ENCODE measurements at places on chromosomes 11 and 22.

- peak; percentile 85 for DNase-seq
Measured at GRCh38 chr11:45662665-45663485, 2.5 kb downstream of the CHST1 start.

DNA sequence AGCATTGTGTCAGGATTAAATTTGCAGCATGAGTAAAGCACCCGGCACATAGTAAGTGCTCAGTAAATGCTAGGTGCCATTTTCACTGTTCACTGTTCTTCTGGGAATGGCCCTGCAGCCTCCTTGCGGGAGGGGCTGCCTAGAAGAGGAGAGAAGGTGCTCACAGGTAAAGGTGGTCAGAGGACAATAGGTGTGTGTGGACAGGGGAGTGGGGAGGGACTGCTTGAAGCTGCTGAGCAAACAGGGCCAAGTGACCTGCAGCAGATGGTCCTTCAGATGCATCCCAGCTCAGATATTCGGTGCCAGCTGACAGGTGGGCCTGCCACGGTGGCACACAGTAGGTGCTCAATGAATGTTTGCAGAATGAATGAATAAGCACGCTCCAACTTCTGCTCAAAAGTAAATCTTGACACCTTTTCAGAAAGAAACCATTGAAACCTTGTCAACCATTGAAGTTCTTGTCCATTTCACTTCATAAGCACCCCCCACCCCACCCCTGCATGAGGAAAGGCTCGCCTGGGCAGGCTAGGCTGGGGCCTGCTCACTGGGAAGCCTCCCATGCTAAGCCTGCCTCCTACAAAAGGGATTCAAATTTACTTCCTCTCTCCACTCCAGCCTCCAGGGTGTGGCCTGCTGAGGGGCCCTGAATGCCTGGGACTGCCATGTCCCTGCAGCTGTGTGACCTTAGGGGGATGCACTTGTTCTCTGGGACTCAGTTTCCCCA lies 1.6 kb downstream of the KIAA0930 start:
- no peak for DNase-seq

- no peak for DNase-seq
Measured at GRCh38 chr11:113519989-113520613, 44.9 kb upstream of the DRD2 start.

- no peak for DNase-seq
Measured at GRCh38 chr11:114121804-114122504, 62.4 kb downstream of the ZBTB16 start.

DNA sequence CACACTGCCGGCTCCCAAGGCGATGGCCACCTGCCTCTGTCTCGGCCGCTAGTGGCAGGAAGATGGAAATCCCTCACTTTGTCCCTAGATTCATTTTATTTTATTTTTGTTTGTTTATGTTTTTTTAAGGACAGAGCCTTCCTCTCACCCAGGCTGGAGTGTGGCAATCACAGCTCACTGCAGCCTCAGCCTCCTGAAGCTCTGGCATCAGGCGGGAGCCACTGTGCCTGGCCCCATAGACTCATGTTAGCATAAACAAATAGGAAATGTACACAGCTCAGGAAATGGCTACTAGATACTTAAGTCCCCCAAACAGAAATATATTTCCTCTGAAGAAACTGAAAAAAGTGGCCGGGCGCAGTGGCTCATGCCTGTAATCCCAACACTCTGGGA lies 3.5 kb downstream of the TMEM80 start:
- no peak for DNase-seq

GRCh38 chr11:86956905-86957195 lies 1.7 kb upstream of the FZD4 start:
- DNase-seq, result no peak

DNA sequence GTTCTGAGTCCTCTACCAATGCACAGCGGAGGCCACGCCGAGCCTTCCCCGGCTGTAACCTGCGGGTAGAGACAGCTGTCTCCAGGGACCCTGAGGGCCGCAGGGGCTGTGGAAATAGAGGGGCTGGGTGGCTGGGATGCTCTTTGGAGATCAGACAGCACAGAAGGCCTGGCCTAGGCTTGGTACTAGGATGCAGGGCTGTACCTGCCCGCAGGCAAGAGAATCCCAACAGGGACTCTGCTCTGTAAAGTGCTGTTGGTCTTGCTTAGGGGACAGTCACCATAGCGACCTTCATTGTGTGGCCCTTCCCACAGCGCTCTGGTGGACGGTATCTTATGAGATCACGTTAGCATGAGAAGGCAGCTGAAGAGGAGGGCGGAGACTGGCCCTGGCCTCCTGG lies 11.3 kb upstream of the KCNJ5 start:
- no peak for DNase-seq

GRCh38 chr11:131809203-131809918 lies 438.9 kb downstream of the NTM start:
- DNase-seq, result peak; percentile 13

- no peak for DNase-seq
Measured at GRCh38 chr11:69308491-69308911, 14.5 kb downstream of the MYEOV start.

GRCh38 chr11:6233984-6234386 lies 451 bp downstream of the FHIP1B start:
- no peak for DNase-seq

- peak; percentile 68 for DNase-seq
Measured at GRCh38 chr11:122690801-122691548, 35.5 kb downstream of the UBASH3B start.

DNA sequence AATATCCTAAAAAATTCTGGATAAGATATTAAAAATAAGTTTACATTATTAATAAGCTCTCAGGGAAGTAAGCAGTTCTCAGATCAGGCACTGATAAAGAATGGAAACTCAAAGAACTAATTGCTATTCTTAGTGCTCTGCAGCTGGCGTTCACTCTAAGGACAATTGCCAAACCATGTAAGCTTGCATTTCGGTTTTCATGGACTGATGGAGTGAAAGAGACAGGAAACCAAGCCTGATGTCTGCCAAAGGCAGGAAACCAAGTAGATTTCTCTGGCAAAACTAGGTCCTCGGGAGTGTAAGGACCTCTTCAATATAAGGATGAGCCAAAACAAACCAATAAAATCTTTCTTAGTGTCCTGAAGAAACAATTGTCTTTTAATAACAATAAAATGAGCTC lies 355.2 kb downstream of the RAB38 start:
- DNase-seq, result no peak

DNA sequence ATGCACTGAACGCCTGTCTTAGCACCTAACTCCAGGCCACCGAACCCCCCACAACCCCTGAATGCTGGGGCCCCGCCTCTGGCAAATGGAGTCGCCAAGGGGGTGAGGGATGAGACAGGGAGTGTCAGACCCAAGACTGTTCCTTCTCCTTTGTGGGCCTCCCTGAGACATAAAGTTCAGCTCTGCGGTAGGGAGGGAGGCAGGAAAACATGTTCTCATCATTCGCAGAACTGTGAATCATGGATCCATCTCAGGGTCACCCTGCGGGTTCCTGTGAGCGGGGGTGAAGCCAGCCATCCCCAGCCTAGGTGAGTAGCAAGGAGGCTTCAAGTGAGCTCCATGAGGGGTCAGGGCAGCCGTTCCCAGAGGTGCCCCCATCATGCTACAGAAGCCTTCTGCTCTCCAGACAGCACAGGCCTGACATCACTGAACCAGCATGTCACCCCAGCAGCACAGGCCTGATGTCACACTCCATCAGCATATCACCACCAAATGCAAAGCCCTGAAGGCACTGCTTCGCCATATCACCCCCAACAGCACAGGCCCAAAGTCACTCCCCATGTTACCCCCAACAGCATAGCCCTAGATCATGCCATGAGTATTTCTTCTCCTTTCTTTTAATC lies 27.2 kb downstream of the TMPRSS6 start:
- DNase-seq, result no peak

DNA sequence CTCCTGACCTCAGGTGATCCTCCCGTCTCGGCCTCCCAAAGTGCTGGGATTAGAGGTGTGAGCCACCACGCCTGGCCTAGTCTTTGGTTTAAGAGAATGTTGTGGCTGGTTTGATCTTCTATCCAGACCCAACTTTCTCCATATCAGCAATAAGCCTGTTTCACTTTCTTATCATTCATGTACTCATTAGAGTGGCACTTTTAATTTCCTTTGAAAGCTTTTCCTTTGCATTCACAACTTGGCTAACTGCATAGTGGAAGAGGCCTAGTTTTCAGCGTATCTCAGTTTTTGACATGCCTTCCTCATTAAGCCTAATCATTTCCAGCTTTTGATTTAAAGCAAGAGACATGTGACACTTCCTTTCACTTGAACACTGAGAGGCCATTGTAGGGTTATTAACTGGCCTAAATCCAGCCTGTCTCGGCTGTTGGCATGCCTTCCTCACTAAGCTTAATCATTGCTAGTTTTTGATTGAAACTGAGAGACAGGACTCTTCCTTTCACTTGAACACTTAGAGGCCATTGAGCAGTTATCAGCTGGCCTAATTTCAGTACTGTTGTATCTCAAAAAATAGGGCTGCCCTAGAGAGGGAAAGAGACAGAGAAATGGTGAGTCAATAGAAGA lies 13.1 kb upstream of the RPL3 start:
- DNase-seq, result peak; percentile 69

GRCh38 chr22:37244114-37244921 lies at the start of gene RAC2:
Gene RAC2 (minus strand): TSS chr22:37244269. CDS start chr22:37244148, 121 bp downstream.
- peak; percentile 60 for DNase-seq

GRCh38 chr11:121337078-121337477 lies 44.5 kb downstream of the SC5D start:
- no peak for DNase-seq

GRCh38 chr22:46347646-46348045 lies 12.1 kb downstream of the TRMU start:
- DNase-seq, result no peak

- DNase-seq, result no peak
Measured at GRCh38 chr11:66598993-66599392, 6.0 kb downstream of the CCS start.

- no peak for DNase-seq
Measured at GRCh38 chr22:22871536-22872278, 15.9 kb upstream of the IGLL5 start.

GRCh38 chr11:27201454-27202302 lies 161.1 kb downstream of the BBOX1 start:
- DNase-seq, result peak; percentile 88

- no peak for DNase-seq
Measured at GRCh38 chr11:68191661-68192579, 21.2 kb downstream of the KMT5B start.

- DNase-seq, result no peak
Measured at GRCh38 chr22:44357296-44357965, 44.7 kb upstream of the SHISAL1 start.

- peak; percentile 92 for DNase-seq
Measured at GRCh38 chr11:46291441-46292150, 14.1 kb downstream of the CREB3L1 start.

DNA sequence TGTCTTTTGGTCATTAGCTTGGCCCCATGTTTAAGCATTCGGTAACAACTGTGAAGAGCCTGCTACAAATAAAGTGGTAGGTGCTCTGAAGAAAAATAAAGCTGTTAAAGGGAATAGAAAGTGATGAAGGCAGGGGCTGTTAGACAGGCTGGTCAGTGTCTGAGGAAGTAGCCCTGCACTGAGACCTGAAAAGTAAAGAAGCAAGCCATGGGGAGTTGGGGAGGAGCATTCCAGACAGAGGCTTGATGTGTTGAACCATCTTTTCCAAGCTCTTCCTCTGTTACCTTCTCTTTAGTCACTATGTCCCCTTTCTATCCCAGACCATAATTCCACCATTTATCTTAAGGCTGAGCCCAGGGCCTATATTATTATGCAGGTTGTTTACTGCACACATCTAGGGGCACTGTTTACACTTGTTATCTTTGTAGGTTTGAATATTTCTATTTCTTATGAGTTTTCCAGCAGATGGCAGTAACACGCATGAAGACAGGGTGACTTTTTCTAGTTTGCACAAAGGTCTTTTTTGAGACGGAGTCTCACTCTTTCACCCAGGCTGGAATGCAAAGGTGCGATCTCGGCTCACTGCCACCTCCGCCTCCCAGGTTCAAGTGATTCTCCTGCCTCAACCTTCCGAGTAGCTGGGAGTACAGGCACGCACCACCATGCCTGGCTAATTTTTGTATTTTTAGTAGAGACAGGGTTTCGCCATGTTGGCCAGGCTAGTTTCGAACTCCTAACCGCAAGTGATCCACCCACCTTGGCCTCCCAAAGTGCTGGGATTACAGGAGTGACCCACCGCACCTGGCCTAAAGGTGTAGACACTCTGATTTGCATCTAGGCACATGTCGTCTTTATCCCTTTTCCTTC lies 23.0 kb downstream of the ZFTA start:
- no peak for DNase-seq

DNA sequence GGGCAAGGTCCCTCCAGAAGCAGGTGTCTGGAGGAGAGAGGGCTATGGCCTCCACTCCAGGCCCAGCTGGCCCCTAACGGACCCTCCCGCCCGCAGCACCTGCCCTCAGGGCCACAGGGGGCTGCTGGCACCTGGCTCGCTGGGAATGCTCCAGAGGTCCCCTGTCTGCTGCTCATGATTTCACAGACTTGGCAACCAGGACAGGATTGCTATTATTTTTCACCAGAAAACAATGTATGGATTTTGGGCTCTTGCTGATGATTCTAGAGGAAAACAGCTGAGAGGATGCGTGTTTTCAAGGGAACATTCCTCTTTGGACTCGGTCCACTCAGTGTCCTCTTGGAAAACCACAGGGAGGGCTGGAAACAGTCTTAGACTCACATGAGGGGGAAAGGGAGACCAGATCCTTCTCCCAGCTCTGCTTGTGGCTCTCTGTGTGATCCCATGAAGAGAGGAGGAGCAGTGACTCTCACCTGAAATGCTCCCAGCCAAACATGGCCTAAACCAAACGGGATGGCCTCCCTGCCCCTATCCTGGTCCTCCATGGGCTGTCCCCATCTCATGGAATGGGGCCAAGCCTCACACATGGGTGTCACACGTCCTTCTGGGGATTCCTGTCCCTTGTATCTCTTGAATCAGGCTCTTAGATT lies 15.8 kb downstream of the MYEOV start:
- DNase-seq, result peak; percentile 60

DNA sequence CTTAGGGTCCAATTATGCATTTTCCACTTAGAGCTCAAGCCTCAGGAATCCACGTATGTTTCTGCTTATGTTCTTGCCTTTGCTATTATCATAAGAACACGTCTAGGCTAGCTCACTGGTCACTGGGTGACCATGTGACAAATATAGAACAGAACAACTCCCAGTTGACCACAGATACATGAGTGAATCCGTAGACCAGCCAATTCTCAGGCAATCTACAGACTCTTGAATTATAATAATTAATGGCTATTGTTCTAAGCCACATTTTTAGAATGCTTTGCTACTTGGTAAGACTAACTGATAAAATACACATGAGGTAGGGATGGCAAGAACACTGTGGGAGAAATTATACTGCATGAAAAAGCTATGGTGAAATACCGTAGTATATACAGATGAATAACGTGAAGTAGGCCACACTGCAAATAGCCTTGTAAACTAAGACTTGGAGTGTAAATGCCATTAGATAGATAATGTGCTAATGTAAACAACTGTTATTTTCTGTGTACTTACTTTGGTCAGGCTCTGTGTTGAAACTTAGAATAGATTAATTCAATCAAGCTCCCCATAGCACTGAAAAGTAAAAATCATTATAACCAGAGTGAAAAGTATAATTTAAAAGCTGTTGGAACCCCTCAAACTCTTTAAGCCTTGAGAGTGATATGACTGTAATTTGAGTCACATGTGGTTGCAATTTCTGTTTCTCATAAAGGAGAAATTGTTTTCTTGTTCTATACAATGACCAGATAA lies 366.2 kb upstream of the CCDC179 start:
- peak; percentile 90 for DNase-seq

- peak; percentile 14 for DNase-seq
Measured at GRCh38 chr11:121535129-121535796, 82.5 kb upstream of the SORL1-AS1 start.
